ENCODE measurements at places on chromosomes 6 and 20.

DNA sequence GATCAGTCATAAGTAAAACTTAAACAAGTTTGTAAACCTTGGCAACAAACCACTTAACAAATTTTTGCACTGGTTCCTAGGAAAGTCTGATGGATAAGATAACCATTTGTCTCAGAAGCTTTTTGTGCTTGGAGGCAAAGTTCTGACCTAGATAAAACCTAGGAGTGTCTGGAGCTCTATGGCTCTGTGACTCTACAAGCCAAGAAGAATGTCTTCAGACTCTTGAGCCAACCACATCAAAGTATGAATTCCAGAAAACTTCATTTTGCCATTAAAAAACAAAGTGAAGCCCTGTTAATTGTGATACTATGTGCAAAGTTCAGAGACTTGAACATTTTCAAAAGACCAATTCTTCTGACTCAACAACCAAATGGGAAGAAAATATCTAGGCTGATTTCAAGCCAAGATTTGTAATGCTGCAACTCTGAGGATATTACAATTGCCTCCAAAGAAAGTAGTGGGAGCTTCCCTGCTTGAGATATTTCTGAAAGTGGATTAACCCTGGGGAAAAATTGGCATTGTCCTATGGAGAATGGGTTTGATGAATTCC, 158.1 kb upstream of the FOXQ1 start:
- DNase-seq: peak; percentile 28

GRCh38 chr6:17341117-17341805, 52.1 kb upstream of the CAP2 start:
- no peak for DNase-seq

- no peak for DNase-seq
Observed at GRCh38 chr6:166942393-166943168, 13.8 kb downstream of the RNASET2 start.

DNA sequence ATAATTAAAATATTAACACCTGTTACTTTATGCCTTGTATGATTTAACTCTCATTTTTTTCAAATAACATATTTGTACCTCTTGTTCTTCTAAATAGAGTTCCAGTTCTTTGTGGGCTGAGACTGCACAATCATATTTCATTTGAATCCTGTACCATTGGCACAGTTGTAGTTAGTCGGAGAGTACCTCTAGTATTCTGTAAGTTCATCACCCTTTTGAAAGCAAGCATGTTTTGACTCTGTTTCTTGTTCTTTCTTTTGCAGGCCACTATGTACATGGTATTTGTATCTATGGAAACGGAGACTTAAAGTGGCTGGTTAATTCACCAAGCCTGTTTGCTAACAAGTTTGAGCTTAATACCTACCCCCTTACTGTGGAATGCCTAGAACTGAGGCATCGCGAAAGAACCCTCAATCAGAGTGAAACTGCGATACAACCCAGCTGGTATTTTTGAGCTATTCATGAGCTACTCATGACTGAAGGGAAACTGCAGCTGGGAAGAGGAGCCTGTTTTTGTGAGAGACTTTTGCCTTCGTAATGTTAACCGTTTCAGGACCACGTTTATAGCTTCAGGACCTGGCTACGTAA, 68.2 kb downstream of the C6orf52 start:
- no peak for DNase-seq

- no peak for DNase-seq
Observed at GRCh38 chr6:113313841-113314240, 543.3 kb upstream of the MARCKS start.

GRCh38 chr6:112773187-112773586, 426.1 kb downstream of the RFPL4B start:
- peak; percentile 4 for DNase-seq

DNA sequence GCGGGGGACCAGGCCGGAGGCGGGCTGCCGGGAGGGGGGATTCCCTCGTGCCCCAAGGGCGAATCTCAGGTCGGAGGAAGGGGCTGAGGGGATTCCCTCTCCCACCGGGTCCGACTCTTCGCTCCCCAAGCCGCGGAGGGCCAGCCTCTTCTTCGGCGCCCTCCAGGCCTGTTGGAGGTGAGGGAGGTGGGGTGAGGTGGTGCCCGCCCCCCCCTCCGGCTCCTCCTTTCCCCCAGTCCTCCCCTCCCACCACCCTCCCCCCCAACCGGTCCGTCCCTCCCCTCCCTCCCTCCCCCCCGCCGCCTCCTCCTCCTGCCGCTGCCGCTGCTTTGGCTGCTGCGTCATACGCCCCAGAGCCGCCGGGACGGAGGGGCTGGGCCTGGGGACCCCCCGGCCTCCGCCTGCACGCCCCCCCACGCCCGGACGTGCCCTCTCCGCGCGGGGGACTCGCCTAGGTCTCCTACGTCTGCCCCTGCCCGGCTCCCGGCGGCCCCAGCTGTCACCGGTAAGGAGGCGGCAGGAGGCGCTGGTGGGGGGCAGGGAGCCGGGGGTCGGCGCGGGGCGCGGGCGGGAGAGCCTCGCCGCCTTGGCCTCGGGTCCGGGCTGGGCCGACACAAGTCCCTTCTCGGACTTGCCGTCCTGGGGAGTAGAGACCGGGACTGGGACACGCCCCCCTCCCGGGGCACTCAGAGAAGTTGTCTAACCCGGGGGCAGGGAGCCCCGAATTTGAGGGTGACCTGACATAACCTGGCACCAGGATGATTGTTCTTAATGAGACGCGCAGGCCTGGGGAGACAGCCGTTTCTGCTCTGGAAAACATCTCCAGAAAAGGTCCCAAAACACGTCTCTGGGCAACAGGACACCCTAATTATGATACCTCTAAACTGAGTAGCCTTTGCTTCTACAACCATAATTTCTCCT, at the start of gene PHF1:
PHF1 (plus strand) TSS at position 304 of the 921 bp plus-strand sequence. CDS start 1,250 bp downstream, outside the sequence.
- DNase-seq: peak; percentile 59

- peak; percentile 36 for DNase-seq
Observed at GRCh38 chr6:144006736-144007477, 1.2 kb downstream of the PLAGL1 start.

- DNase-seq: no peak
Observed at GRCh38 chr6:134324141-134324540, 6.2 kb upstream of the SGK1 start.

- no peak for DNase-seq
Observed at GRCh38 chr6:72042088-72042487, 155.7 kb downstream of the RIMS1 start.

GRCh38 chr20:57622579-57623381, 2.6 kb upstream of the ZBP1 start:
- DNase-seq: no peak

DNA sequence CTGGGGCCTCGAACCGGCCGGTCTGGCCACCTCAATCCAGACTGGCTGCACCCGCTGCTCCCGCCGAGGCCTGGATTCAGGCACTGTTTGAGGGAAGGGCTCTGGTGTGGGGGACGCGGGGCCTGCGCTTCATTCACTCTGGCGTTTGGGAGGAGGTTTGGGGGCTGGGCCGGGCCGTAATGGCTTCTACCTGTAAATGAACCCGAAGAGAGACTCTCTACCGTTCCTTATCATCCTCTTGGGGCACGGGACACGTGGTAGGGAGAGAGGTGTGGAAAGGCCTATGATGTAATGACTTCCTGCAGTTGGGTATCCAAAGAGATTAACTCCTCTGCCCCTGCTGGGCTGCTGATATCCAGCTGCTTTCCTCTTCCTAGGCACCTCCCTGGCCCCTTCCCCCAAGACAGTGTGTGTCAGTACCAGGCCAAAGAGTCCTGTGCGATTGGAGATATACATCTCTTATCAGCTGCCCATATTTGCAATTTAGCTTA, 1.8 kb downstream of the FOXO3 start:
- DNase-seq: no peak

DNA sequence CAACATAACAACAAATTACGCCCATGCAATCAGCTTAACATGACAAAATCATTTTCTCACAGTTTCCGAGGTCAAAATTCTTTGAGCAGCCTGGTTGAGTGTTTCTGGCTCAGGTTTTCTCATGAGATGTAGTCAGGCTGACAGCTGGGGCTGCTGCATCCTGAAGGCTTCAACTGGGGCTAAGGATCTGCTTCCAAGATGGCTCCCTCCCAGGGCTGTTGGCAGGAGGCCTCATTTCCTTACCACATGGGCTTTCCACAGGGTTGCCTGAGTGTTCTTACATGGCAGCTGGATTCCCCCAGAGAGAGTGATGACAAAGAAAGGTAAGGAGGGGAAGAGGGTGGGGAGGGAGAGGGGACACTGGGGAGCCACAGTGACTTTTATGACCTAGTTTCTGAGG, 63.1 kb upstream of the NNAT start:
- DNase-seq: no peak

- no peak for DNase-seq
Observed at GRCh38 chr6:79864001-79864400, 83.4 kb downstream of the ELOVL4 start.

- DNase-seq: no peak
Observed at GRCh38 chr20:46791722-46792416, 82.4 kb downstream of the SLC2A10 start.

- no peak for DNase-seq
Observed at GRCh38 chr6:56706981-56707726, 64.5 kb upstream of the DST start.

- DNase-seq: no peak
Observed at GRCh38 chr6:157551041-157551832, 170.2 kb downstream of the ZDHHC14 start.

DNA sequence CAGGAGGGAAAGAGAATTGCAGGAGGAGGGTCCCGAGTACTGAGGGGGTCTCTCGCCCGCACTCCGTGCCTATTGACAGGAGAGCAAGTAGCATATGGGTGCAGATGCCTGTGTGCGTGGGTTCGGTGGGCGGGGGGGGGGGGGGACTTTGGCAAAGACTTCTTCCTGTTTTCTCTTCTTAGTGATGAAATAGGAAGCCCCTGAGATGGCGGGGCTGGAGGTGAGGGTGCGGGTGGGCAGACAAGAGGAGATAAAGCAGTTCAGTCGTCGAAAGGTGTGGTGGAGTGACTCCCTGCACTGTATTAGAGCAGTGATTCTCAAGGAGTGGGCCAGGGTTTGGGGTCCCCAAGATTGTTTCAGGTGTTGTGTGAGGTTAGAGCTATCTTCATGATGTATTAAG, 3.7 kb downstream of the NAA20 start:
- no peak for DNase-seq

- no peak for DNase-seq
Observed at GRCh38 chr6:30327232-30327746, 562 bp downstream of the TRIM39 start.

GRCh38 chr6:53984163-53984562, 127.1 kb upstream of the MLIP start:
- peak; percentile 92 for DNase-seq

DNA sequence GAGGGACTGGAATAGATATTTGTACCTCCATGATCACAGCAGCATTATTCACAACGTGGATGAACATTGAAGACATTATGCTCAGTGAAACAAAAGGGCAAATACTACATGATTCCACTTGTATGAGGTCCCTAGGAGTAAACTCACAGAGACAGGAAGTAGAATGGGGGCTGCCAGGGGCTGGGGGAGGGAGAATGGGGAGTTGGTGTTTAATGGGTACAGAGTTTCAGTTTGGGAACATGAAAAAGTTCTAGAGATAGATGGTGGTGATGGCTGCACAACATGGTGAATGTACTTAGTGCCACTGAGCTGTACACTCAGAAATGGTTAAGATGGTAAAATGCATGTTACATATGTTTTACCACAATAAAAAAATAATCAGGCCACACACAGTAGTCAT, 164.3 kb upstream of the RREB1 start:
- DNase-seq: no peak

DNA sequence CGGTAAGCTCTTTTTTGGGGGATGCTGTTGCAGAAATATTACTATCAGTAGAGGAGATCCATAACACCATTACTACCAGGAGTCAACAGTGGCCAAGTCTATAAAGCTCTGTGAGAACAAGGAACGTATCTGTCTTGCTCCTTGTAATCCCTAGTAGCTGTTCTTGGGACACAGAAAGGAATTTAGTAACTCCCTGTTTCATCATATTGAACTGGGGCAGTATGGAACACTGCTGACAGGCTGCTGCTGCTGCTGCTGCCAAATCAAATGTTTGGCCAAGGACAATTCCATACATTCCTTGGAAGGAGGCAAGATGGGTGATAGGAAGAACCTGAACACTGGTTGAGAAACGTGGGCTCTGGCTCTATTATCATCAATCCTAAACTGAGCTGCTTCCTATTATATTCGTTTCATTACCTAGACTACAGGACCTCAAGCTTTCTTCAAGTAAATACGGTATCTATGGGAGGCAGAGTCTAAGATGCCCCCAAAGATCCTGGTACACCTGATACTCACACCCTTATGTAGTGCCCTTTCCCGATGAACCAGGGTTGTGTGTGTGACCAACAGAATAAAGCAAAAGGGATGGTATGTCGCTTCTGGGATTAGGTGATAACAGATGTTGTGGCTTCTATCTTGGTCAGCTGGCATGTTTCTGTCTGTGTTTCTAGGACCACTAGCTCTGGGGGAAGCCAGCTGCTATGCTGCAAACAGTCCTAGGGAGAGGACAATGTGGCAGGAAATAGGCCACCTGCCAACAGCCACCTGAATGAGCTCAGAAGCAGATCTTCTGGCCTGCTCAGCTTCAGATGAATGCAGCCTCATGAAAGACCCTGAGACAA, 39.5 kb downstream of the ELOVL5 start:
- no peak for DNase-seq

- peak; percentile 72 for DNase-seq
Observed at GRCh38 chr6:98832284-98833056, 1.9 kb upstream of the POU3F2 start.

DNA sequence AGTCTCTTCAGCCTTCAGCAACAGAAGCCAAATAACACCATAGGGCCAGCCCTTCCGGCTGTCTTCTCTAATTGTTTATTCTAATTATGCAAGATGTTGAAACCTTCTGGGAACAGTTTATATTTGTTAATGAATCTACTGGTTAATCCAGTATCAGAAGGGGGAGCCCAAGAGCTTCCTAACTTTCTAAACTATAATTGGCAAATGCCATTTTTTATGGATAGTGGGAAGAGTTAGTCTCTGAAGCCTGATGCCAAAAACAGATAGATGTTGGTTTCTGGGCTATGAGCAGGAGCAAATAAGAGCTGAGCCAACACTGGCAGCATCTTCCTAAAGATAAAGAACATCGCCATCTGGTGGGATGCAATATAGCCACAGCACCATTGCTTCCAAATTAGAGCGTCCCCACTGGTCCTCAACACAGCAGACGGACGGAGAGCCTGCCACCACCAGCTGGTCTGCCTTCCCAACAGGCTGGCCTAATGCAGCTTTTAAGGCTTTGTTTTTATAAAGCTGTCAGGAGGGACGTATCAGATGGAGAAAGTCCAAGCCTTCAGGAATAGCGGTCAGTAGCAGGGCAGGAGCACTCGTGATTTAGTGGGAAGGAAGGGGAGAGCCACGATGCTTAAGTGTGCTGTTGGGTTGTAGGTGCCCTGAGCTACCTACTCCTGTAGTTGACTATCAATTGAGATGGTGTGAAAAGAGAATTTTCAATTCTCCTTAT, 118.8 kb downstream of the RALGAPA2 start:
- DNase-seq: peak; percentile 33

DNA sequence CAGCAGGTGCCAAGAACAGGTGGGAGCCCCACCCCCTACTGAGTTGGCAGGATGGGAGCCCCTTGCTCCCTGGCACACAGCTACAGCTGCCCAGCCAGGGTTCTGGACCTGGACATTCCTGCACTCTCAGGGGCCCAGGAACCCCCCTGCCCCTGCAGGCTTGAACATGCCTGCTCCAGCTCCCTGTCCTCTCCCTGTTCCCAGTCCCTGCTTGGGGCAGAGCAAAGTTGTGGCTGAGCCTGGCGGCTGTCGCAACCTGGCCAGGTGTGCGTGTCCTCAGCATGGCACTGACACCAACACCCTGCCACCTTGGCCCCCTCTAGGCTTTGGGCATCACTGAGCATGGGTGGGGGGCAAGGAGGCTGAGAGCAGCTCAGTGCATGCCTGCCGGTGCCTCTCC, 491.2 kb upstream of the NOX3 start:
- DNase-seq: no peak

All from stromal cell of bone marrow (primary cell).